Kidney tubule cell (primary cell): ENCODE measurements at places on chromosomes 5 and 9.

GRCh38 chr5:7320701-7321301, 75.1 kb upstream of the ADCY2 start:
- no peak for DNase-seq

DNA sequence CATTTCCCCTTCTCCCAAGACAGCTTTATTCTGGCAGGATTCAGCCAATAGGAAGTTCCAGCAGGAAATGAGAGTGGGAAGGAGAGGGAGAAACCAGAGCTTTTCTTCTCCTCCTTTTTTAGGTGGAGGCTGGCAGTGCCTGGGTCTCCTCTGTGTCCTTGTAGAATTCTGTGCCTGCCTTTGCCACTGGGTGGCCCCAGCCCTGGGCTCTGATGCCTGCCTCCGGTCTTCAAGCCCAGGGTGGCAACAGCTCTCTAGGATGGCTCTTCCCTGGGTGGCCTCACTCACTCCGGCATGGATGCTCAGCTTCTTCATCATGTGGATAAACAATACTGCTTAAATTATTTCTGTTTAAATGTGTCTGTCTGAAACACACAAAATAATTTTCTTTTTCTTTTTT, 694.8 kb downstream of the SEMA5A start:
- no peak for DNase-seq

- DNase-seq, result no peak
Observed at GRCh38 chr5:111117136-111117535, 25.0 kb downstream of the WDR36 start.

- peak; percentile 21 for DNase-seq
Observed at GRCh38 chr5:111772456-111773122, 15.6 kb upstream of the NREP start.

DNA sequence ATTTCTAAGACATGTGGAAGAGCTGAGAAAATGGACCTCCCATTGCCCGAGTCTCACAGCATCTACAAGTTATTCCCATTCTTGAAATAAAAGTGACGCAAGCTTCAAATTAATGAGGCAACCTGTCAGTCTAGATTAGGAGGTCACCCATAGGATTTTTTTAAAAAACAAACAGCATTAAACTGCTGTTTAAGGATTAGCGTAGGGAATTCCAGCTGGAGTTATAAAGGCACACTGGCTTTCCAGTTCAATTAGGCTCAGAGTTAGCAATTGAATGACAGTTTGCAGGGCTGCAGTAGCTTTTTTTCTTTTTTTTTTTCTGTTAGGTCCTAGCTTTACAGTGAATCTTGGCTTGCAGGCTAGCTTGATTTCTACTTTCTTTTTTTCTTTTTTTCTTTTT, 16.2 kb downstream of the PRKACG start:
- no peak for DNase-seq

DNA sequence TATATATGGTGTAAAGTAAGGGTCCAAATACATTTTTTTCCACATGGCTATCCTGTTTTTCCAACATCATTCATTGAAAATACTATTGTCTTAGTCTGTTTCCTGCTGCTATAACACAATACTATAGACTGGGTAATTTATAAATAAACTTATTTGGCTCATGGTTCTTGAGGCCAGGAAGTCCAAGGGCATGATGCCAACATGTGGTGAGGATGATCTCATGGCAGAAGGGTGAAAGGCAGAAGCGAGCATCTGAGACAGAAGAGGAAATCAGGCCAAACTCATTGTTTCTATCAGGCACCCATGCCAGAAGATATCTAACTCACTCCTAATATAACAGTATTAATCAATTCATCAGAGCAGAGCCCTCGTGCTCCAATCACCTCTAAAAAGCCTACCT, 42.6 kb downstream of the ANKRD55 start:
- DNase-seq, result peak; percentile 88

- no peak for DNase-seq
Observed at GRCh38 chr5:86858442-86858841, 240.7 kb downstream of the COX7C start.

- DNase-seq, result peak; percentile 23
Observed at GRCh38 chr9:16202221-16202620, 649.4 kb downstream of the CCDC171 start.

DNA sequence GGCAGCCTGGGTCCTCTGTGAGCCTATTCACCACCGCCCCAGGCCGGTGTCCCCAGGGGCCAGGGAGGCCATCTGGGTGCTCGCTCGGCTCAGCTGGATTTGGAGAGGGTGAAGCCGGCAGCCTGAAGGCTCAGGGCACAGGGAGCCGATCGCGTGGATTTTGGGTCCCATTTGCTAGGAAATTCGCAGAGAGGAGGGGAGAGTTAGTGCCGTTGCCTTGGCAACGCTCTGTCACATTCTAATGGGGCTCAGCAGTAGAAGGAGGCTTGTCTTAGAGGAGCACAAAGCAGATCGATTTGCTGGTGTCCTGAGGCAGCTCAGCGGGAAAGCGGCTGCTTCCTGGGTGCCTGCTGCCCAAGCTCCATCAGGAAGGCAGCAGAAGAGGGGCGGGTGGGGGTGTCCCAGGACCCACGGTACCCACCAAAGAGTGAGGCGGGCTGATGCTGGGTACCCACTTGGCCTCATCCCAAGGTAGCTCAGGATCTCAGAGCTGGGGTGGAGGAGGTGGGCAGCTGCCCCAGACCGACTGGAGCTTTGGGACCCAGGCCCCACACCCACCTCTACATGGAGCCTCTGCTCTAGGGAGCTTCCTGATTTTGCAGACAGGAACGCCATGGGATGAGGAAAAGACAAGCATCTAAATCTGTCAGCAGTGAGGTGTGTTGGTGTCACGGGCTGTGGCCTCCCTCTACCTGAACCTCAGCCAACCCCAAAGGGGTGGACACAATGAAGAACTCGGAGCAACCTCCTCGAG, 17.1 kb upstream of the OLFM1 start:
- no peak for DNase-seq

DNA sequence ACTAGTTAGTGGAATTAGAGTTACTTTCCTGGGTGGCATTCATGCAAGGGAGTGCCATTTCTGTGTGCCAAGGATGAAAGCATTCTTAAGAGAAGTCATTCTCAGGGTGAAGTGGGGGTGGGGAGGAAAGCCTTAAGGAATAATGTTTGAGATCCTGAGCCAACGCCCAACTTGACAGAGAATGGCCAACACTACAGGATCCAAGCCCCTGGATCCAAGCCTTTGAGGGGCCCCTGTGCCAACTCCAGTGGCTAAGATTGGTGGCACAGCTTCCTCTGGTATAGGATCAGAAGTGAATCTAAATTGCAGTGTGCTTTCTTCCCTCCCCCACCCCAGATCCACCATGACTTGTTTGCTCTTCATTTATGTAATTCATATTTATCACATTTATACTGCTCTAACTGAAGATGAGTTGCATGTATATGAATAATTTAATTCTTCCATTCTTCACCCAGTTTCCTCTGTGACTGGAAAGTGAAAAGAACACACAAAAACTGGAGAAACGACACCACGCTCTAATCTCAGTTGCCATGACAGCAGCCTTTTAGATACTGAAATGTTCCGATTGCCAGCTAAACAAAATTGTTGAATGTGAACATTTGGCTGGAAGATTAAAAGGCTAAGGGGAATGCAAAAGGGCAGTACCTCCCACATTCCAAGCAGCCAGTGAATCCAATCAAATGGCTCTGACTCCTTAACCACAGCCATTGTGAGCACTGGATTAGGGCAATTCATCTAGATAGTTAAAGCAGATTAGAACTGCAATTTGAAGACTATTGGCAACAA, 4.5 kb downstream of the ZNF608 start:
- DNase-seq, result peak; percentile 96

DNA sequence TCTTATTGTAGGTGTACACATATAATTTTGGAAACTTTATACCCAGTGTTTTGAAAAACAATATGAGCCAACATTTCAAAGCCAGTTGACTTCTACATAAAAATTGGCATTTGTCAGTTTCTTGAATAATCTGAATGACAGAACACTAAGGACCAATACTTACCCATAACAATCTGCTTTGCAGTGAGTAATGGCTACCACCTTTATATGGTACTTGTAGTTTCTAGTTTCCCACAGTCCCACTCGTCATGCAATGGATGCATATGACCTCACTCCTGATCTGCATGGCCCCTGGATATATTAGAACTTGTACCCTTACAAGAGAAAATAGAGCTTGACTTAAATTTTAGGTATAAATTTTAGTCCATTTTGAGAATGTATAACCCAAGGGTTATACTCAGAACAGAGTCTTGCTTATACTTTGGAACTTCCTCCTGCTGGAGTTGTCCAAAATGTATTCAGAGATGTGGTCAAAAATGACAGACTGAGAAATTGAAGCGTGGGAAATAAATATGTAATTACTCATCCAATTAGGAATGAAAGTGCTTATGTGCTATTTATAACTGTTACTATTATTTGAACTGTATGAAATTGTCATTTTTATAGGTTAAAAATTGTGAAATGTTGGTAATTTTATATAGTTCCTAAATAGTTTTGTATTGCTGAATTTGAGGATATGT, 19.5 kb downstream of the XRCC4 start:
- DNase-seq, result no peak

DNA sequence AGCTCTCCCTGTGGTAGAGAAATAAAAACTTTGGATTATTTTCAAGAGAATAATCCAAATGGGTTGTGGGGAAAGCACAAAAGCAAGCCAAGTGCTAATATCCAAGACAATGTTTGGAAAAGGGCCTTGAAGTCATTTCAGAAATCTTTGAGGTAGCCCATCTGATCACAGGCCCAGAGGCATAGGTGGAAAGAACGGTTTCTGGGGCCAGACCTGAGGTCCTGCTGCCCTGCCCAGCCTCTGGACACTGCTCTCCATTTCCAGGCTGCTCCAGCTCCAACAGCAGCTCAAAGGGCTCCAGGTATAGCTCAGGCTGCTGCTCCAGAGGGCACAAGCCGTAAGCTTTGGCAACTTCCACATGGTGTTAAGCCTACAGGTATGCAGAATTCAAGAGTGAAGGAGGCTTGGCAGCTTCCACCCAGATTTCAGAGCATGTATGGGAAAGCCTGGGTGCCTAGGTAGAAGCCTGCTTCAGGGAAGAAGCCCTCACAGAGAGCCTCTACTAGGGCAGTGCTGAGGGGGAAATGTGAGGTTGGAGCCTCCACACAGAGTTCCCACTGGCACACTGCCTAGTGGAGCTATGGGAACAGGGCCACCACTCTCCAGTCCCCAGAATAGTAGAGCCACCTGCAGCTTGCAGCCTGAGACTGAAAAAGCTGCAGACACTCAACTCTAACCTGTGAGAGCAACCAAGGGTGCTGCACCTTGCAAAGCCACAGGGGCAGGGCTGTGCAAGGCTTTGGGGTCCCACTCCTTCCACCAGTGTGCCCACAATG, 133.1 kb downstream of the PIK3R1 start:
- DNase-seq, result no peak

DNA sequence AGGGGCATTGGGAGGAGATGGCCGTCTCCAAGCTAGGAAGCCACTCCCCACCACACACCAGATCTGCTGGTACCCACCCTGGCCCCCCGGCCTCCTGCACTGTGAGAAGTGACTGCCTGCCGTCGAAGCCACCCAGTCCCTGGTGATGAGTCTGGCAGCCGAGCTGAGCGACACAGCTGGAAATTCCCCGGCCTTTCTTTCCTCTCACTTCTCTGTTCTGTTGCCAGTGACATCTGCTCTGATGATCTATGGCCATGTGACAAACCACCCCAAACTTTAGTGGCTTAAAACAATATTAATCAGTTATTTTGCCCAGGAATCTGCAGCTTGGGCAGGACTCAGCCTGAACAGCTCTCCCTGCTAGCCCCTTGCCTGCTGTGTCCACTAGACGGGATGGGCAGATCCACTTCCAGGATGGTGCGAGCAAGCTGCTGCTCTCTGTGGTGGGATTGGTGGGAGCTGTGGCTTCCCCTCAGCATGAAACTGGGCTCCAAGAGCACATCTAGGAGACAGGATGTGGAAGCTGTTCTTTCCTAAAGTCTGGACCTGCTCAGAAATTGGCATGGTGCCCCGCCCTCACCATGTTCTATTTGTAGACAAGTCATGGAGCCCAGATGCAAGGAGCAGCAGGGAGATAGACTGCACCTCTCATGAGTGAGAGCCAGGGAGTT, 211.2 kb downstream of the GADD45G start:
- no peak for DNase-seq

- DNase-seq, result no peak
Observed at GRCh38 chr5:164832516-164832915, 1327.1 kb downstream of the MAT2B start.

DNA sequence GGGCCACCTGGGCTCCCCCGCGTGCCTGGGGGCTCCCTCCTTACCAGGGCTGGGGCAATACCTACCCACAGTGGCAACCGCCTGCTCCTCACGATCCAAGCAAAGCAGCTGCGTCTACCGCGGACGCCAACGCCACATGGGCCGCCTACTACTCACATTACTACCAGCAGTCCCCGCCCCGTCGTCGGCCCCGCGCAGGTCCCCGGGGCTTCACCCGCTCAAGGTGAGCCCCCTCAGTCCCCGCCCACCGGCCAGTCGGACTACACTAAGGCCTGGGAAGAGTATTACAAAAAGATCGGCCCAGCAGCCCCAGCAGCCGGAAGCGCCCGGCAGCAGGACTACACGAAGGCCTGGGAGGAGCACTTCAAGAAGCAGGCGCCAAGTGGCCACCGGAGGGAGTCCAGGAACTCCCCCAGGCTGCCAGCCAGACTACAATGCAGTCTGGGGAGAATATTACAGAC, 106.0 kb upstream of the MTAP start:
- DNase-seq, result no peak

DNA sequence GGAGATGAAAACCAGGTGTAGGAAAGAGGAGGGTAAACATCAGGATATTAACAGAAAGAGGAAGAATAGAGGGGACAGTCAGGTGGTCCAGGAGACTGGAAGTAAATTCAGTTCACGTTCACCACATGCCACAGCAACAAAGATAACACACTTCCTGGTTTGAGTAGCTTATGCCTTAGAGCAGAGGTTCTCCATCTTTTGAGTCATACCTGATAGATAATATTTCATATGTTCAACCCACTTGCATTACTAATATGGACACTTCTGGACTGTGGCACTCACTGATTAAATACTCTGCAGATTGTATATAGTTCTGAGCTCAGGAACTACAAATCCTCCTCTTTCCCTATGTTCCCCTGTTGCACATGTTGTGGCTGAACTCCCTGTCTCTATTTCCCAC, 179.9 kb upstream of the NR3C1 start:
- no peak for DNase-seq

DNA sequence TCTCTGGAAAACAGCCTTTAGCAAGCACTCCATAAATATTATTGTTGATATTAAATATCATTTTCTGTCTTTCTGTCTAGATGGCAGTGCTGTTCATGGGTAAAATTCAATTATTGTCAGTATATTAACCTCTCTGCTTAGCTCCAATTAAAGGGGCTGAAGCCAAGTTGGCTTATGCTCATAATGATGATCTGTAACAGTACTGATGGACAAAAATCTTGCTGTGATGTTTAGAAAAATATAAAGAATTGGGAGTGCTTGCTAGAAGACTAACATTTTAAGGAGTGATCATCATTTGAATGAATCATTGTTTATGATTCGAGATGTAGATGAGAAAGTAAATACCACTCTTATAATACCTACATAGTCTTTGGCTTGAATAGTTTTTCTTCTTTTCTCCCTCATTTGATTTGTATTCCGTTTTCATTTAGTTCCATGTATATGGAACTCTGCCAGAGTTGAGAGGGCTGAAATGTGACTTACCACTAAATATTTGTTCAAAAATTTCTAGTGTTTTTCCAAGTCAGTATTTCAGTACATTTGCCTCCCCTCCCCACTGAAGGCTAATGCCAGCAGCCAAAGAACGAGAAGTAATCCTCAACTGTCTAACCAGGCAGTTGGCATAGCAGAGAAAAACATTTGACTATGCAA, 538.3 kb downstream of the CSNK1G3 start:
- DNase-seq, result no peak

- DNase-seq, result no peak
Observed at GRCh38 chr5:122921826-122922225, 76.4 kb downstream of the SNX24 start.

GRCh38 chr9:82987370-82988189, 75.4 kb downstream of the RASEF start:
- no peak for DNase-seq
